ENCODE measurements at places on chromosomes 3 and 15.
A peak's percentile ranks its signal among the peaks of the same experiment; 100 is the strongest.

- no peak for DNase-seq
These were observed 579.0 kb upstream of the CBLB start for GRCh38 chr3:106447723-106448301.

DNA sequence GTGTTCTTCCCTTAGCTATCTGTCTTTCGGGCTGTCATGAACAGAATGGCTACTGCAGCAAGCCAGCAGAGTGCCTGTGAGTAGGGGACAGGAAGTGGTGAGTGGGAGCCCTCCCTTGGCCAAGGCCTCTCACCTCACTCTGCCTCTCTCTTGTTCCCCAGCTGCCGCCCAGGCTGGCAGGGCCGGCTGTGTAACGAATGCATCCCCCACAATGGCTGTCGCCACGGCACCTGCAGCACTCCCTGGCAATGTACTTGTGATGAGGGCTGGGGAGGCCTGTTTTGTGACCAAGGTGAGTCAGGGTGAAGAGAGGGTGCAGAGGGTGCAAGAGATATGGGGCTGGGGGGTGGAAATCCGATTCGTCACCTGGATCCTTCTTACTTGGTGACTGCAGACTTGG, 3.0 kb downstream of the DLL4 start:
- no peak for DNase-seq

DNA sequence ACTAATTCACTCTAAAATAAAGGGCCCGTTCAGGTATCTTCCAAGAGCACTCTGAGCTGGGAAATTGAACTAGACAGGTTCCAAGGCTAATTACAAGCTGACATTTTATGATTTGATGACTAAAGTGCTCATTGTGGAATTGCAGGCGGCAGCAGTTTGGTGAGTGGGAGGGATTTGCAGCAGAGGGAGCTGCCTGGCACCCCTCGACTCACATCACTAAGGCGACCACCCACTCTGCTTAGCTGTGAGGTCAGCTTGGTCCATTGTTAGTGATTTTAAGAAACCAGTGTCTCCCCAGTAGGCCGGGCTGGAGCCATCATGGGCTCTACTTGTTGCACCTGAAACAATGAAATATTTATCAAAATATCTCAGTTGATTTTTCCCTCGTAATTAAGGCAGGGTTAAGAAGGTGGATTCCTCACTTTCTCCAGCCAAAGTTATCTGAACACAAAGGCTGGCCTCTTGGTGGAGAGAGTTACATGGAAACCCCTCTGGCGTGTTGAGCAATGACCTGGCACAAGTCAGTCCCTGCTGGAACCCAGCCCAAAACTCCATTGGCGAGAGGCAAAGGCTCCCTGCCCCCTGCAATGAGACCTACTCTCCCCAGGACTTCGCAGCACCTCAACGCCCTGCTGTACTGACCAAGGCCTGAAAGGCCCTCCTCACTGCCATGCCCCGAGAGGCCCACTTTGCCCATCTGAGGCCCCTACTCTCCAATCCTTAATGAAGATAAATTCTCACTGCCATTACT, 65.0 kb upstream of the ATP2B2 start:
- DNase-seq, result no peak

DNA sequence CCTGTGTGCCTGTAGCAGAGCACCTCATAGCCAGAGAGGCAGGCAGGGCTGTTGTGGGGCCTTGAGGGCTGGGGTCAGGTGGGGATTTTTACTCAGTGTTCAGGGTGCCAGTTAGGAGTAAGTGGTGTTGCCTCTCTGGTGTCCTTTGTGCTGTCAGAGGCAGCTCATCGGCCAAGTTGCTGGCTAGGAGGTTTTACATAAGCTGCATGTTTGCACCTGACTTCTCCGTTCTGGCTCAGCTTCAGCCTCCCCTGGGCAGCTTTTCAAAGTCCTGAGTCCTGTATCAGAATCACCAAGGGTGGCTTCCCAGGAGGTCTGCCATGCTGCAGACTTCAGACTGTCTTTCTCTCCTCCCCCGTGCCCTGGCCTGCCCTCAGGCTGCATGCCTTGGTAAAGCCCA, 242.6 kb upstream of the TPM1 start:
- DNase-seq, result no peak

- DNase-seq, result peak; percentile 27
These were observed 365.7 kb upstream of the ICE2 start for GRCh38 chr15:60844511-60845174.

- DNase-seq, result no peak
These were observed 169.0 kb downstream of the GHSR start for GRCh38 chr3:172279191-172279640.

DNA sequence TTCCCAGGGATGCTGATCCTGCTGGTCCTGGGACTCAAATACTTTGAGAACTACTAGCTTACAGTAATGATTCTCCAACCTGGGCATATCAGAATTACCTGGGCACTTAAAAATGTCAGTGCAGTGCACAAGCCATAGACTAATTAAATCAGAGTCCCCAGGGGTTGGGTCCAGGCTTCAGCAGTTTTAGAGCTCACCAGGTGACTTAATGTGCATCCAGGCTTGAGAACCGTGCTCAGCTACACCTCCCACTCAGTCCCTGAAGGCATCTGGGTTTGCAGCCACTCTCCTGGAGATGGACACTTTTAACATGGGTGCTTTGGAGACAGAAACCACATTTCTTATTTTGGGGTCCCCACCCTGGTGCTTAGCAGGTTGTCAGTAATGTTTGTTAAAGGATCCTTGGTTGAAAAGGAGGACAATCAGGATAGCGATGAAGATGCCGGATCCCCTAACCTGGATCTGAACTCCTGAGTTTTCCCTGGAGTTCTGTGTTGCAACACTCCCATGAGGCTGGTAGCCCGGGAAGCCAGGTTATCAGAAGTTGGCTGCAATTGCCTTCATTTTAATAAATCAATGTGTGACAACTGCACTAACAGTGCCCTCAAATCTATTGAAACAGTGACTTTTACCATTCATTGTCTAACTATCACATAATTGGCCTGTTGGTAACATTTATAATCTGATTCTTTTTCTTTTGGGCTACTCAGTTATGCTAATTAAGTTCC, 48.1 kb downstream of the BFSP2 start:
- DNase-seq, result no peak
